ENCODE measurements at places on chromosomes 12 and 14. TPM values are rescaled to one million over a fixed set of nuclear protein-coding genes. Genes with fewer than 3 reads are reported as not detected.

Gene HVCN1
- 7.4 TPM for total RNA-seq

DNA sequence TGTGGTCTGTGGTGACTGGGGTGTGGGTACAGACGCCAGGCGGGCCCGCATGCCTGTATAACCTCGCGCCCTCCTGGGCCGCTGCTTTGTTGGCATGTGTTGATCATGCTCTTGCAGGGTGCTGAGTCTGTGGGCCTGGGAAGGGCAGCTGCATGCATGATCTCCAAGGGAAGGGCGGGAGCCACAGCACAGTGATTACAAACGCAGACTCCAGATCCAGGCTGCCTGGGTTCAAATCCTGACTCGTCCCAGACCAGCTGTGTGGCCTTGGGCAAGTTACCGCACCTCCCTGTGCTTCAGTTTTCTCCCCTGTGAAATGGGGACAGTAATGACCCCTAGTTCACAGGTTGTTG, 24.0 kb downstream of the ADGRD1 start:
- no peak for DNase-seq

Gene ERC1
- 46.5 TPM for total RNA-seq

Gene TSPAN19
- not detected for total RNA-seq

Gene PPP1R36
- total RNA-seq: 1.3 TPM

DNA sequence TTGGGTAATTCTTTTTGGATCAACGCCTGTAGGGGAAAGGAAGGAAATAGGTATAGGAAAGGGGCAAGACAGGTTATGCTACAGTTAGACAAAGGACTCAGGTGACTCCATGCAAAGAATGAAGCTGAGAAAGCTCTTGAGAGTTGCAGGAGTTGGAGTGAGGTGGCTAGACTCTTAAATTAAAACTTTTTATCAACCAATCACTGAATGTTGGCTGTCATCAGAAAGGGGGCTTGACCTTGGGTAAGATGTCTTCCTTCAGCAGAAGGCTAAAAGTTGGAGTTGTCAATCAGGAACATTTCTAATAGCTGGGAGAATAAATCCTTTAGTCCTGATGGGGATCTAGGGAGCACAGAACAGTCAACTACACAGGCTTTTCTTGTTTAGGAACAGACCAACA, 595.4 kb downstream of the SLC16A7 start:
- DNase-seq: no peak

DNA sequence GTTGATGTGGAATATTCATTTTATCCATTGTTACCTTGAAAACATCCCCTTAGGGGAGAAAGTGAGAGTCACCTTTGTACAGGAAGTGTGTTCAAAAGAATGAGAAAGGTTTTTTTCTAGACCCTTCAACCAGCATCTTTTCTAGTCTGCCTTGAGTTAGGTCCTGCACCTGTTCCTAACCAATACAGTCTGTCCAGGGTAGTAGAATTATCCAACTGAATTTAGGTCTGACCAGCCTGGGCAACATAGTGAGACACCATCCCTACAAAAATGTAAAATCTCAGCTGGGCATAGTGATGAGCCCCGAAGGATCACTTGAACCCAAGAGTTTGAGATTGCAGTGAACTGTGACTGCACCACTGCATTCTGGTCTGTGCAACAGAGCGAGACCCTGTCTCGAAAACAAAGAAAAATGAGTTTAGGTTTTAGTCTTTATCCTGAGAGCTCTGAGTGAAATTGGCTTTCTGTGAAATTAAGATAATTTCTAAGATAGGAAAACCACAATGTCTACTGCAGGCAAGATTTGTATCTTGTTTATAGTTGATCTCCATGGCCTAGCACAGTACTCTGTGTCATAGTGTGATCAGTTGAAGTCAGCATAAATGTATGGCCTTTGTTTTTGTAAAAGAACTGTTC, 25.2 kb downstream of the ARHGAP5 start:
- DNase-seq: no peak

Gene CLEC1B
- total RNA-seq: not detected

DNA sequence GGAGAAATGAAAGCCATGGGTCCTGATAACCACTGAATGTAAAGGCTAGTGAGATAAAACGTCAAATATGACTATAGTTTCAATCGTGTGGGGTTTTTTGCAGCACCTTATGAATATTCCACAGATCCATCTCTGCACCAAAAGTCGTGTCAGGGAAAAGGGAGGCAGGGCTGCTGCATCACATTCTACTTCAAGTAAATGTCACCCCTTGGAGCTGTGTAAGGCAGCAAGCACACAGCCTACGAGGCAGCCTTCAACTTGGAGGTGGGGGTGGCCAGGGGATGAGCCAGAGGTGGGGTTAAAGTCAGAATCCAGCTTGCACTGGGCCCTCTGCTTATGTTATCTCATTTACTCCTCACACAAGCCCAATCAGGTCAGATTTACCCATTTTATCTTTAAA, 90.4 kb downstream of the ARMH4 start:
- DNase-seq: no peak

GRCh38 chr12:79614730-79615129, 76.0 kb downstream of the PAWR start:
- DNase-seq: peak; percentile 31

GRCh38 chr12:42482748-42483520, 106.6 kb downstream of the PRICKLE1 start:
- DNase-seq: peak; percentile 68

Gene TPPP2
- total RNA-seq: not detected

DNA sequence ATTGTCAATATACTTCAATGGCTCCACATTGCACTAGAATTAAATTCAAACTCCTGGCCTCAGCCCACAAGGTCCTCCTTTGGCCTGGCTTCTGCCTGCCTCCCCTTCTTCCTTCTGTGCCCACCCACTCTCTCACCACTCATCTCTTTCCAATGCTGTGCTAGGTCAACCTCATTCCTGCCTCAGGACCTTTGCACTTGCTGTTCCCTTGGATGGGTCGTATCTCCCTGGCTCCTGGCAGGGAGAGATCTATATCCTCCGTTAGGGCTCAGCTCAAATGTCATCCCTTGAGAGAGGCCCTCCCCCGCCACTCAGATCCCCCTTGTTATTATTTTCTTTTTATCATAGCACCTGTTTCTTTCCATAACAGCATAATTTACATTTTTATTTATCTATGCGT, 79.9 kb upstream of the LHX5 start:
- DNase-seq: no peak
